ENCODE measurements at places on chromosomes 7 and 10.

DNA sequence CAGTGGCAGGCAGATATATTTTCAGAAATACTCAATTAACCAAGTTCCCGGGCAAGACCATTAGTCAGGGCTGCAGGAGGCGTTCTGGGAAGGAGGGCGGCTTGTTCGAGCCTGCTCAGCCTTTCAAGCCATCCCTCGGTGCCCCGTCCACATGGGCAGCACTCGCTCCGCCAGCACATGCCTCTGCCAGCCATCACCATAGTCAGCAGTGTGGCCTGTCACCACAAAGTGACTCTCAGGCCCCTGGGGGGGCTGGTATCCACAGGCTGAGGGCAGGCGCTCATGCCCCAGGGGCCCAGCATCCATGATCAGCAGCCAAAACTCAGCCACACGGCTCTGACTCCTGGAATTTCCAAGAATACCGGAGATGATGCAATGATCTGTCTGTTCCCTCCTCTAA is 81.9 kb downstream of the CHST15 start:
- no peak for DNase-seq

GRCh38 chr10:30580241-30580640 is 49.3 kb downstream of the LYZL2 start:
- DNase-seq: no peak

DNA sequence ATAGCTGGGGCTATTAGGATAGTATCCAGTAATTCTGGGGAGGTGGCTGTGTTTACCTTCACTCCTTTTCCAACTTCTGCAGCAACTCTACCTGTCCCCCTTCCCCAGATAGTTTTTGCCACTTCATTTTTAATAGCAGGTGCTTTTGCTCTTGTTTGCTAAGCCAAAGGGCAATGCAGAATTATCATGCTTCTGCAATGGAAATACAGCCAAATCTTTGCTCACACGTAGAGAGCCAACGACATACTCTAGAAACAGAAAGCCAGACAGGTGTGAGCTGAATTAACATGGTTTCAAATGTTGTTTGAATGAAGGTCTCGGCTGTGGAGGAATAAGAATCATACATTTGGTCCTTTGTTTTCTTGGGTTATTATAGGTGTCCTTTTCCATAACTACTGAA is 14.4 kb downstream of the PLEKHS1 start:
- DNase-seq: no peak

DNA sequence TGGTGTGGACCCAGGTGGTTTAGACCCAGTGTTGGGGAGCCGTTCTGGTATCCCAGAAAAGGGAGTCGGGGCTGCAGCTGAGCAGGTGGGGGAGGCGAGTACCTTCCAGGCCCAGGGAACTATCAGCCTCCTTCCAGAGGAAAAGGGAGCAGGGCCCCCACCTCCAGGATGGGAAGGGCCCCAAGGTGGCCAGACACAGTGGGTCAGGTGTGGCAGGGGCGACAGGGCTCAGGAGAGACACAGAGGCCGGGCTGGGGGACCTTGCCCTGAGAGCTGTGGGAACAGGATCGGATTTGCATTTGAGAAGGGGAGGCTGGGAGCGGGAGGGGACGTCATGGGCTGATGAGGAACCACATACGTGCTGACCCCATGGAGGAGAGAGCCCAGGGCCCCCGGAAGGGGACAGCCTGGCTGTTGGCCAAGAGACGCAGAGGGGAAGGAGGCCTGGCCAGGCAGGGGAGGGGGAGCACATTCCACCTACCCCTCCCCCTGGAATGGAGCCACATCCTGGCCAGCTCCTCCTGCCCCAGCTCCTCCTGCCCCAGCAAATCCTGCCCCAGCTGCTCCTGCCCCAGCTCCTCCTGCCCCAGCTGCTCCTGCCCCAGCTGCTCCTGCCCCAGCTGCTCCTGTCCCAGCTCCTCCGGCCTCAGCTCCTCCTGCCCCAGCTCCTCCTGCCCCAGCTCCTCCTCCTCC is 9.7 kb upstream of the TTYH3 start:
- DNase-seq: no peak

- DNase-seq: no peak
Observed at GRCh38 chr7:26620352-26620751, 244.0 kb downstream of the SKAP2 start.

DNA sequence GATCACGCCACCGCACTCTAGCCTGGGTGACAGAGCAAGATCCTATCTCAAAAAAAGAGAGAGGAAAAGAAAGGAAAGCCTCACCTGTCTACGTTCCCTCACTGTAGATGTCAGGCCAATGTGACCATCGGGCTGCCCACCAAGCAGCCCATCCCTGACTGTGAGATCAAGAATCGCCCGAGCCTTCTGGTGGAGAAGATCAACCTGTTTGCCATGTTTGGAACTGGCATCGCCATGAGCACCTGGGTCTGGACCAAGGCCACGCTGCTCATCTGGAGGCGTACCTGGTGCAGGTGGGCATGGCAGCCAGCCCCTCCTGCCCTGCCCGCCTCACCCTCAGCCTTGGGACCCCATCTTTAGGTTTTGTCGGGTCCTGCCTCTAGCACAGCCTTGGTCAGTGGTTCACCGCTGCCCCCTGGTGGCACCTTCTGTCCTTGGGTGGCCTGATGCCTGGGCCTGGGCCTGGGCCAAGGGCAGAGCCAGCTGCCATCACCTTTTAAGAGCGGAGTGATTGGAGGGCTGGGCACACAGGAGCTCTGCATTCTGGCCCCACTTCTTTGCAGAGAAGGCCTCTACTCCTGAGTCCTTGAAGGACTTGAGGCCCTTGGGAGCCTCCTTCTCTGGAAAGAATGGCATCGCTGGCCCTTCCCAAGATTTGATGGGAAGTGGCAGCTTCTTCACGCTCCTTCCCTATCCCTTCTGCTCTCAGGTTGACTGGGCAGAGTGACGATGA is 14.4 kb upstream of the AHCYL2 start:
- peak; percentile 53 for DNase-seq

DNA sequence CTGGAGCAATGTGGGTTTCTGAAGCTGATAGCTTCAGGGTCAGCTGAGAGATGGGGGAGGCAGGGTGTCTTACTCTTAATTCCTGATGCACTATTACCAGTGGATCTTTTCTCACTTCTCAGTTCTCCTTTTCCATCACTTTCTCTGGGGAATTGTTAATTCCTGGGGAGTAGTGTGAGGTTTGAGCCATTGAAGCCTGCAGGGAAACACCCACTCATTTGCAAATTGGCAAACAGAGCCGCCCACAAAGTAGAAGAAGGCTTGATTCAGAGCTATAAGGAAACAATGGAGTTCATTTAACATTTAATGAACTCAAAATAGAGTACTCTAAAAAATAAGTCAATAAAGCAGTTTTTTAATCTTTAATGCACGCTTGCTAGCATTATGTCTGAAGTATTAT is 4.3 kb upstream of the TECTB start:
- no peak for DNase-seq

- no peak for DNase-seq
Observed at GRCh38 chr7:95508780-95509179, 23.0 kb downstream of the ASB4 start.

DNA sequence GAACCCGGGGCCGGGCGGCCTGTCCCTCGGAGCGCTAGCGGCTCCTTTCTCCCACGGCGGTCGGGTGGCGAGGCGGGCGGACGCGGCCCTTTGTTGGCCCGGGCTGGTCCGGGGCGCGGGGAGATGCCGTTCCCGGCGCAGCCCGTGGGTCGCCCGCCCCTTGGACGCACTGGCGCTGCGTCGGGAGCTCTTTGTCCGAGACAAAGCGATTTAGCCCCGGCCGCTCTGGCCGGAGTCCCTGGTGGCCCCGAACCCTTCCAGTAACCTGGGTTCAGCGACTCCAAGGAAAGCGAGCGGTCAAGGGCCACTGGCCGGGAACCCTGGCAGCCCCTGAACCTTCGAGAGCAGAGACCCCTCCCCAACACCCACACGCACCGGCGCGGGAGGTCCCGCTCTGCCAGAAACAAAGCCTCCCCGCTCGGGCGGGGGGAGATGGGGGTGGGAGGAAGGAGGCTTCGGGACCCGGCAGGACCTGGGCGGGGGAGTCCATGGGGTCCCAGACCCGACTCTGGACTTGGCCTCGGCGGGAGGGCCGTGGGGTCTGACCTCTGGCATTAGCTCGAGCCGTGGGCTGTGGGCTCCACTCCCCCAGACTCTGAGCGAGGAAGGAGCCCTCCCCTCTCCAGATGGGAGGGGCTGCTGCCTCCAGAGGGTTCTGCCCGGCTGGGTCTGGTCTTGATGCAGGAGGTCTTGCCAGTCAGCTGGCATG is 836 bp downstream of the DPYSL4 start:
- no peak for DNase-seq

DNA sequence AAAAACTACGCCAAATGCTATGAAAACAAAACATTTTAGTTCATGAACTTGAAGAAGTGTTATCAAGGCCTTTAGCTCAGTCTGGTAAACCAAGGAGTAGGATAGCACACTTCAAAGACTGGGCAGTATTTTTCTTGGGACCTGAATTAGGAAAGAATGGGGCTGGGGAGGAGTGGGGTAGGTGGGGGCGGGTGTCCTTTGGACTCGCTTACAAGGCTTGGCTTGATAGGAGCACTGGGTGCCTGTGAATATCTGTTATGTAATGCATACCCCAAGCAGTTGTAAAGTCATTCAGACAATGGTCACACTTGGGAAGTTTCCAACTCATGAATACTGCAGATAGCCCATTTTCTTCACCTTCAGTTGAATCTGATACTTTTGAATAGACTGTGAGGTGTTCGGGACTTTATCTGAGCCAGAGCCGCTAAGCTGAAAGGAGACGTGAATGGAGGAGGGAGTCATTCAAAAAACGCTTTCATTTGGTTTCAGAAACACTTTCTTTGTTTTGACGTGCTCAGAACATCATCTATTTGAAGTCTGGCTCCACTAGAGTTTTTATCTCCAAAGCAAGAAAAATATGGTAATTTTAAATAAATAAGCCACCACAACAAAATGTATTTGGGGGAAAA is 70.1 kb upstream of the FAM204A start:
- no peak for DNase-seq

DNA sequence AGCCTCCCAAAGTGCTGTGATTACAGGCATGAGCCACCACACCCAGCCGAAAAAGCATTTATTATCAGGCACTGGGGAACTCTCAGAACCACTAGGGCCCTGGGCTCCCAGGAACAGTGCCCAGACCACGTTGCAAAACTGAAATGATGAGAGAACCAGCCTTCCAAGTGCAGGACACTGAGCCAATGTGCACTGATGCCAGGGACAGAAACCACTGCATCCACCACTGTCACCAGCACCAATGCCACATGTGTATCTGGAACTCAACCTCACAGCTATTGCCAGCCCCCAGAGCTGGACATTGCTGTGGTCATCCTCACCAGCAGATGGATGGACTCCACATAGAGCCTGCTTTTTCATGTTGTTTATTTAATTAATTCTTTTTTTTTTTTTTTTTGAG is 28.2 kb upstream of the TPST1 start:
- no peak for DNase-seq

DNA sequence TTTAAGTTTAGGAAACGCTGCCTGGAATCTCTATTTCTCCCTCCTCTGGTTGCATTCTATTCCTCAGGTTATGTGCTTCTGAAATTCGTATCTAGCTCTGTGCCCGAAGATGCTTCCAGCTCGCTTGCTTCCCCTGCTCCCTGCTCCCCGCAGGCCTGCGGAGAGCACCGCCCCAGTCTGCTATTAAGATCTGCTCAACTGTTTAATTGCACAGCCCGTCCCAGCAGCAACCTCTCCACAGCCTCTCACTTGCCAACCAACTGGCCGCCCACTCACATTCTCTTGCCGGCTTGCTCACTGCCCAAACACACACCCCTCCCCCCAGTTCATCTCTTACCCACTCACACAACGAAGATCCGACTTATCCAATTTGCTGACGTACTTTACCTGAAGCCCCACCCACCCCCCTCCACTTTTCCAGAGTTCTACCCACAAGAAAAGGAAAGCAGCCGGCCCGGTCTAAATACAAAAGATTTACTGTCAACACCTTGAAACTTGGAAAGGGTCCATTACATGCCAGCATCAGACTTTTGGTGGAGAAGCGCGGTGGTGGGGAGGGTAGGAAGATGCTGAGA is 167.3 kb upstream of the KLF14 start:
- DNase-seq: no peak
